ENCODE measurements at places on chromosomes 16 and 17.

- DNase-seq = no peak
These were observed 69.4 kb downstream of the RPH3AL start for GRCh38 chr17:282912-283882.

DNA sequence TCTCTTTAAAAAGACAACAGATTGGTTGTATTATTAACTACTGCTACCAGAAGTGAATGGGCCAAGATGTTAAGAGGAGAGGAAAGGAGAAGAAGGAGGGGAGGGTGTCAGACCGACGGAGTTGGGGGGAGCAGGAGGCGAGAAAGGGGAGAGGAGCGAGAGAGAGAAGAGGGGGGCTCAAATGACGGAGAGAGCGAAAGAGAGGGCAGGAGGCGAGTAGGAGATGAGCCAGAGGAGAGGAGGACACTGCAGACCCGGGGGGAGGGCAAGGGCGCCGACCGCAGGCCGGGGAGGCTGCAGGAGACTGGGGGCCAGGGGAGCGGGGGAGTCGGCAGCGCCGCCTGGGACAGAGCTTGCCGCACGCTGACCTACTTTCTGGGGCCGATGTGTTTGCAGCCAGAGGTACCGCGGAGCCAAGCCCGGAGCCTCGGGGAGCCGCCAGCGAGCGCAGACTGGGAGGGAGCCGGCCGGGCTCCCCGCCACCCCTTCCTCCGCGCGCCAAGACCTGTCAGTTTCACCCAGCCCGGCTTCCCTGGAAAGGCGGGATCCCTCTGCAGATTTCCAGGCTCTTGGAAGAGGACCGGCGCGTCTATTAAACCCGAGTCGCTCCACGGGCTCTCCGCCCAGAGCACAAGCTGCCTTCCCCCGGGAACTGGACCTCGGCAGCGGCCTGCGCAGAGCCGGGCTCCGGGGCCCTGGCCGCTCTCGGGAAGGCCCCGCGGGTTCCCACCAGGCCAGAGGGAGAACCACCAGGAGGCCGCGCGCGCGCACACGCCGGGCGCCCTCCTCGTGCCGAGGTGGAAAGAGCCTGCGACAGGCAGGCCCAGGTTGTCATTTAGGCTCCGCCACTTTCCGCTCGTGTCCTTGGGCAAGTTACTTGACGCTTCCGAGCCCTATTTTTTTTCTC, 74.6 kb downstream of the CMC2 start:
- peak; percentile 25 for DNase-seq

DNA sequence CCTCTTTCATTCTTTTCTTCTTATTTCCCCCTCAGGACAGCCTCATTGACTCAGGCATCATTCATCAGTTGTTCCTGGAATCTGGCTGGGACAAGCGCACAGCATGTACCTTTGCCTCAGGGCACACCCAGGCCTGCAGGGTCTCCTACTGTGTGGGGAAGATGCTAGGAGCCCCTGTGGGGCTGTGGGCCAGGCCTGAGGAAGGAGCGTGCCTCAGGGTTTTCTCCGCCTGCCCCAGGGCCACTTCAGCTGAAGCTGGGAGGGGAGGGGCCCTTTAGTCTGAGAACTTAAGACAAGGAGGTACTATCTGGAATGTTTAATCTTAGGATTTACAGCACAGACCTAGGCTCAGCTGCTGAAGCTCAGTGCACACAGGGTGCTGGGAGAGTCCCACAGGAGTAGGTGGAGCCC, 7.9 kb downstream of the ELMO3 start:
- DNase-seq = peak; percentile 59

DNA sequence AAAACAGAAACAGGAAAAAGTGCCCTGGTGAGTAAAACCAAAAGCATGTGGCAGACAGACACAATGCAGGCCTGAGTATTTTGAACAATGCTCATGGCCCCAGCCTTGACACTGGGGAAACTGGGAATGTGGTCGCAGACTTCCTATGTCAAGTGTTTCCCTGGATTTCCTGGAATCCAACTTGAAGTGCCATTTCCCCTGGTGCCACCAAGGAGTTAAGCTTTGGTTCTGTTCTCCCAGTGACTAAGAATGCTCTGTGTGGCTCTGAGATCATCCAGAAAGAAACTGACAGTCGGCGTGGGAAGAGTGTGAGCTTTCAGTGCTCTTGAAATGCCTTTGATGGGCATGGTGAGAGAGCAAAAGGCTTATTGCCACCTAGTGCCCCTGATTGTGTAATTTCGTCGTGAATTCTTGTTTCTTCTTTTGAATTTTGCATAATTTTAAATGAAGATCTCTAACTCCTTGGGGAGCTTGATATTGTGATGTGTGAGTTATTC, 96.0 kb downstream of the YPEL2 start:
- DNase-seq = no peak

DNA sequence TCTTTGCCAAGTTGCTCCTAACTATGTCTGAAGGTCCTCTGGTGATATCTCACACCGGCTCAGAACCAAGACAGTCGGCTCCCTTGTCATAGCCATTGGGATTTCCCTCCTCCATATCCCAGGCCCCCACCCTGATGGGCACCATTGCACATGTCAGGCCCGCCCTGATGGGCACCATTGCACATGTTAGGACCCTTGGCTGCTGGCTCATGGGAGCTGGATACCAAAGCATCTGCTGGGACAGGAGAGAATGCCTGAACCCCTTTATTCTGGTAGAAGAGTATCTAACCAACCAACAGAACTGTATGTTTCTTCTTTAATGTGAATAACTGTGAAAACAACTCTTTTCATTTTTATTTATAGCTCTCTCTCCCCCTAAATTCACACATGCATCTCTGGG, 454.5 kb upstream of the HSBP1 start:
- no peak for DNase-seq

GRCh38 chr16:67847064-67847861, at the start of gene CENPT:
Gene CENPT, minus strand, starts transcription at chr16:67847693. Its CDS starts 13,834 bp downstream, at chr16:67833859.
- DNase-seq = peak; percentile 79

GRCh38 chr17:3894188-3894587, 1.3 kb upstream of the CAMKK1 start:
- no peak for DNase-seq

DNA sequence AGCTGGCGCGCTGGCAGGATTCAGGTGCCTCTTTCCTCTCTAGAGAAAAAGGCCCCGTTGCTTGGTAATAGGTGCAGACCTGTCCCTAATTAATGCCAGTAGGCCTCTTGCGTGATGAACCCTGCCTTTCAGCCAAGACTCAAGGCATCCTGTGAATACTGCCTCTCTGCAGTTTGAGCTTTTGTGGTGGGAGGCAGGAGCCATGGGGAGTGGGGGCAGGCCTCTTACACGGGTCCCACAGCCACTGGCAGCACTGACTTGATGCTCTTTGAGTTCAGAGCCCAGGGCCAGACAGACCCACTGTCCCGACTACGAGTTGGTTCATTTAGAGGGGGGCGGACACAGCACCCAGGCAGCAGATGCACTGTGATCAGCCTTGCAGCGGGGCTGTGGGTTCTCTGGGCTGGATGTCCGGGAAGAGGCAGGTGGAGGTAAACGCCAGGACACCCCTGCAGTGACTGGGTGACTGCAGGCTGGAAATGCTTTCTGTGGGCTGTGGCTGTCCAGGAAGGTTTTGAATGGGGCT, 237.0 kb downstream of the SEC14L1 start:
- no peak for DNase-seq

- DNase-seq = no peak
These were observed 20.0 kb downstream of the UBALD1 start for GRCh38 chr16:4594433-4595410.

- DNase-seq = peak; percentile 48
These were observed 1.4 kb upstream of the CEMP1 start for GRCh38 chr16:2532494-2533141.

DNA sequence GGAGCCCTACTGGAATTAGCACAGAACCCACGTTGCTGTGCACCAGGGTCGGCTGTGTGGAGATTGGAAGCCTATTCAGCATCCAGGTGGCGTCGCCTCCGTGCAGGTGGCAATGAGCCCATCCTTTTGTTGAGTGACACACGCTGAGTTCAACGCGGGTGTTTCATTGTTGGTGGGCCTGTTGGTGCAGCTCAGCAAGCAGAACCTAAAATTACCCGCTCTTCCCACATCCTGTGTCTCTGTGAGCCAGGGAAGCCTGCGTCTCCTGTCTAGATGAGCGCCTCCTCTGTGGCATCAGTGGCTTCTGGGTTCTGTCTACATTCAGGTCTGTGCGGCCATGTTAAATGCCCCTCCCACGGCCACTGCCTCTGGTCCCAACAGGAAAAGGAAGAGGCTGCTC, 14.5 kb downstream of the CD2BP2 start:
- DNase-seq = no peak

DNA sequence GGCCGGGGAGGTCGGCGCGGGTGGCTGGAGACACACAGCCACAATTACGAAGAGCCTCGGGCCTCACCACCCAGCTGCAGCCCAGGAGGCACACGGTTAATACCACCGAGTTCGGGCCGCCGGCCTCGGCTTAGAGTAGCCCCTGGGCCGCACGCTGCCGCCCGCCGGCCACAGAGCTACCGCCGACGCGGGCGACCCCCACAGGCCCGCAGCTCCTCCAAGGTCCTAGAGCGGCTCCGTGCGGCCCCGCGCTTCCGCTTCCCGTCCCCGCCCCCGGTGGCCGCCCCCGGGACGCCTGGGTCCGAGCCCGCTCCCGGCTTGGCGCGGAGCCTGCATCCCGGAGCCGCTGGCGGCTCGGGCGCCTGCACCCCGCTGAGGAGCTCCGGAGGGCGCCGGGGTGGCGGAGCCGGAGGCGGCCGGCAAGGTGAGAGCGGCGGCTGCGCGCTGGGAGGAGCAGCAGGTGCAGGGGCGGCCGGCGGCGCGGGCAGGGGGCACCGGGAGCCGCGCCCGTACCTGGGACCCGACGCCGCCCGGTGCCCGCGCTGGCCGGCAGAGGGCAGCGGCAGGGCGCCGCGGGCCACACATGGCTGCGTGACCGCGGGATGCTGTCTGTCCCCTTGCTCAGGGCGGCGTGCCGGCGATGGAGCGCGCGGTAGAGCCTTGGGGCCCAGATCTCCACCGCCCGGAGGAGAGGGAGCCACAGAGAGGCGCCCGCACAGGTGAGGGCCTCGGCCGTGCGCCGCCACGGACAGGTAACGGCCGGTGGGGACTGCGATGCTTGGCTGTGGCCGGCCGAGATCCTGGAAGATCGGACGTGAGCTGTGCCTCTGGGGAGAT, at the start of gene ZNF48:
Gene ZNF48 (plus strand): TSS at position 266 of the 837 bp plus-strand sequence. CDS start 375 bp downstream, at position 641.
- DNase-seq = peak; percentile 72

- DNase-seq = peak; percentile 27
These were observed 914 bp downstream of the MAP1LC3B start for GRCh38 chr16:87392821-87393679.

DNA sequence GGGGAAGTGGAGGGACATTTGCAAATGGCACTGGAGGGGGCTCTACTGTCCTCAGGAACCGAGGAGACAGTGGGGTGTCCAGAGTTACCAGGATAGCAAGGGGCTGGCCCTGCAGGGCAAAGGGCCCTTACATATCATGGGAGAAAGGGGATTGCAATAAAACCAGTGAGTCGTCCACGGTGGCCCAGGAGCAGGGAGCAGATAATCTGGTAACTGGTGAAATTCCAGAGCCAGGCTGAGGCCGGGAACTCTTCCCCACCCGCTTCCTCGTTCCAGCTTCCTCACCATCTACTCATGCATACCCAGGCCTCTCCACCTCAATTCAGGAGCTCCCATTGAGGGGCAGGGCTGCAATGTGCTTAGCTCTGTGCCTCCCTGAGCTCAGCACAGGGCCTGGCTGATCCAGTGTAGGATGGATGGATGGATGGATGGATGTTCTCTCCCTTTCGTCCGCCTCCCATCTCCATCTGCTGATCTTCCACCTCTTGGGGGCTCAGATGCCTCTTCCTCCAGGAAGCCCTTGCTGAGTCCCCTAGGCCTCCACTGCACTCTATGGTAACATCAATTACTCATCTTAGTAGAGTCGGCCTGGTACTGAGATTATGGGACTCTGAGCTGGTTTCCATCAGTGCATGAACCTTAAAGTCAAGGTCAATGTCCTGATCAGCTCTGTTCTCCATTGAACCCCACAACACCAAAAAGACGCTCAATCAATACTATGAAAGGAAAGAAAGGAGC, 41.2 kb upstream of the NDRG4 start:
- DNase-seq = no peak

GRCh38 chr17:17722081-17722905, 41.0 kb downstream of the RAI1 start:
- DNase-seq = no peak

- no peak for DNase-seq
These were observed 886.5 kb upstream of the SOX9 start for GRCh38 chr17:71234349-71234748.

DNA sequence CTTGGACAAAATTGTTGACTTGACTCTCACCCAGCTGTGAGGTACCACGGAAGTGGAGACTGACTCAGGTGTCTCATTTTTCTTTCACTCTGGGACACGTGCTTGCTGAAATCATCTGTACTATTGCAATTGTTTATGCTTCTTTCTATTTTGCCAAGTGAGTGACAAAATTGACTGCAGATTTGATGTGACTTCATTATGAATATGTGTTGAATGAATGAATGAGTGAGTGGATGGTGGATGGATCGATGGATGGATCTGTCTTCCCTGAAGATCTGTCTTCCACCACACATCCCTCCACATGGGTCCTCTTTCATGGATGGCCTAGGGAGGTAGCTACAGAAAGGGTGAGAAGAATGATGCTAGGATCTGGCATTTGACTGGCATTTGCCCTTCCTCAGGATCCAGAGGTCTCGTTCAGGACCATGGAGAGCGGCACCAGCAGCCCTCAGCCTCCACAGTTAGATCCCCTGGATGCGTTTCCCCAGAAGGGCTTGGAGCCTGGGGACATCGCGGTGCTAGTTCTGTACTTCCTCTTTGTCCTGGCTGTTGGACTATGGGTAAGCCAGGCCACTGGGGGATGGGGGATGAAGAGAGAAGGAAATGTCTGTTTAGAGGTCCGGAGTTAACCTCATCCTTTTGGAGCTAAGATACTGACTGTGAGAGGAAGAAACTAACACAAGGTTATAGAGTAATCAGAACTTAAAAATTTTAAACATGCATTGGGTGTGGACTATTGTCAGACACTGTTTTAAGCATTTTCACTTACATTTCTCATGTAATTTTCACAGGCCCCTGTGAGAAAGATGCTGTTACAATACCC, 12.7 kb downstream of the SLC5A11 start:
- peak; percentile 59 for DNase-seq

GRCh38 chr16:68037841-68038597, 14.9 kb downstream of the DUS2 start:
- no peak for DNase-seq

GRCh38 chr16:83040174-83040573, 413.4 kb downstream of the CDH13 start:
- DNase-seq = no peak

DNA sequence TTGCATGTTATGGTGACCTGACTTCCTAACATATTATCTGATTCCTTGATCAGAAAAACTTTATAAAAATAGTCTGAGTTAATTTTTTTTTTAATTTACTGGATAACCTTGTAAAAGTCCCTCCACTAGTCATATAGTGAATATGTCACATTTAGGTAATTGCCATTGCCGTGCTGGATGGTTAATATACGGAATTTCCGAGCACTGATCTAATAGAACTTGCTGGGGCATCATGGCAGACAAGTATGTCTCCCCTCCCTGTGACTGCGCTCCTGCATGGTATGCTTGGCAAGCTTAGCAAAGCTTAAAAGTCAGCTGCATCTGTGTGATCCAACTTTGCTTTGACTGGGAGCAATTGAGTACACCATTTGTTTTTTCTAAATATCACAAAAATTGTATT, 239.4 kb upstream of the TBX2 start:
- no peak for DNase-seq

GRCh38 chr16:3810198-3810664, 70.3 kb downstream of the CREBBP start:
- DNase-seq = no peak

GRCh38 chr16:71399801-71400563, 41.5 kb downstream of the CALB2 start:
- DNase-seq = no peak

GRCh38 chr16:86072328-86073102, 173.6 kb downstream of the IRF8 start:
- peak; percentile 35 for DNase-seq
